Bronchial epithelial cell (primary cell): ENCODE measurements at places on chromosomes 16 and 17.

DNA sequence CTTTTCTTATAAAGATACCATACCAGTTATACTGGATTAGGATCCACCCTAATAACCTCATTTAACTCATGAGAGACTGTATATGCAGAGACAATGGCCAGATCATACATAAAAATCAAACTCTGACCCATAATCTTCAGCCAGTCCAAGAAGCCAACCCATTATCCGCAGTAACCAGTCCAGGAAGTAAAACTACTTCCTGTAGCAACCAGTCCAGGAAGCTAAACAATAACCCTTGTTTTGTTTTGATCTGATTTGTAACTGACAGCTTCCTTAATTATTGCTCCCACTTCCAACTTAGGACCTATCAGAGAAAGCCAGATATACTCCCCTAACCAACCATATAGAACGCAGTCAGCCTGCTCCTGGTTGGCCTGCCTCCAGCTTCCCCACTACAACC, 19.2 kb upstream of the SSTR2 start:
- DNase-seq, result no peak

DNA sequence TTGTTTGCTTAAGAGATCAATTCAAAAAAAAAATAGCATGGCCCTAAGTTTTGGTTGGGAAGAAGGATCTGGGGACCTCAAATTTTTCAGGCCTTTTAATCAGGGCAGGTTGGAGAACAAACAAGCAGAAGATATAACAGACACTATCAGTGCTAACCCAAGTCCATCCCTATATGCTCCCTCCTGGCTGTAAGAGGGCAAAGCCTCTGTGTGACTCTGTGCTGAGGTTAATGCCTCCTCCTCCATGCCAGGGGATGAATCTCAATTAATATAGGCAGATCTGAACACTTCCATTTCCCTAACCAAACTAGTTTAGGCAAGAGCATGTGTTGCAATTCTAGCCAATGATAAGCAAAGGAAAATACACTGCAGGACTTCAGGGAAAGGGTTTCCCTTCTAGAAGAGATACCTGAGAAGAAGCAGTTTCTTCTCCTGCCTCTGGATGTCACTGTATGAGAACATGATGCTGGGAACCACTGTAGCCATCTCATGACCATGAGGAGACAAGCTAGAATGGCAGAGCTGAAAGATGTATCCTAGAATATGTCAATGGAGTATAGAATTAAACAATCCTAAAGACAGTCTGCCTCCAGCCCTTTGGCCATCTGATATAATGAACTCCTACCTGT, 76.0 kb downstream of the CHD9NB start:
- DNase-seq, result peak; percentile 63

GRCh38 chr16:64679976-64680690, 441.7 kb downstream of the CDH11 start:
- peak; percentile 97 for DNase-seq

- DNase-seq, result no peak
Measured at GRCh38 chr17:60305141-60305540, 86.8 kb downstream of the USP32 start.

DNA sequence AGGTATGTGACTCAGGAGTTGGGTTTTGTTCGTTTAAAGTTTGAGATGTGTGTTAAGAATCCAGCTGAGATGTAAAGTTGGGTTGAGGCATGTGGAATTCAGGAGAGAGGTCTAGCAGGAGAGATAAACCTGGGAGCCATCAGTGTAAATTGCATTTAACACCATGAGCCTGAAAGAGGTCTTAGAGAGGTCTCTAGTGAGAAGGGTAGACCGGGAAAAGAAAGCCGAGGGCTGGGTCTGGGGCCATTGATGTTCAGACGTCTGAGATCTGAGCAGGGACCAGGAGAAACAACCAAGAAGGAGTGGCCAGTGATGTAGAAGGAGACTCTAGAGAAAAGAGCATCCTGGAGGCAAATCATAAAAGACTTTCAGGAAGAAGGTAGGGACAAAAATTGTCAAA, 44.1 kb upstream of the PIRT start:
- no peak for DNase-seq

DNA sequence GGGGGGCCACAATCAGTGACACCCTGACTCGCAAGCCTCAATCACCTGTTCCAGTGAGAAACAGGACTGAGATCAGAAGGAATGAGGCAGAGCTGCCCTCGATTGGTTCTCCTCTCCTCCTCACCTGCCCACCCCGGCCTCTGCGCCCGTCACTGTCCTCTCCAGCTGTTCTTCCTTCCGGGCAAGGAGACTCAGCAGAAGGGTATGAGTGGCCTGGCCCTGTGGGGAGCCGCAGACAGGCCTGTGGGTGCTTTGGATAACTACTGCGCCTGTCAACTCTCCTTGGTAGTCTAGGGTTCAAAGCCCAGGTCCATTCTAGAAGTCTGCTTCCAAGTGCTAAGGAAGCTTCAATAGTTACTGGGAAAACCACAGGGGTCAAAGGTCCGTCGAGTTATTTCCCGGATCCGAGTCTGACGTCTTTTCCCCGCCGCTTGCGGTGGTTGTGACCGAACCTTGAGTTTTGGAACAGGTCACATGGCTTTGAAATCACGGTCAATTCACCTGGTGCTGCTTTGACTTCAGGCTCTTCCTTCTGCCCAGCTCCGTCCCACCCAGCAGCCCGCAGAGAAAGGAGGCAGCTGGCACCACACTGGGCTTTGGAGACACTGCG, 8.3 kb downstream of the CARD14 start:
- no peak for DNase-seq

GRCh38 chr17:82858376-82859126, 18.7 kb upstream of the ZNF750 start:
- DNase-seq, result peak; percentile 86

- DNase-seq, result no peak
Measured at GRCh38 chr17:27414694-27415093, 41.6 kb upstream of the KSR1 start.

DNA sequence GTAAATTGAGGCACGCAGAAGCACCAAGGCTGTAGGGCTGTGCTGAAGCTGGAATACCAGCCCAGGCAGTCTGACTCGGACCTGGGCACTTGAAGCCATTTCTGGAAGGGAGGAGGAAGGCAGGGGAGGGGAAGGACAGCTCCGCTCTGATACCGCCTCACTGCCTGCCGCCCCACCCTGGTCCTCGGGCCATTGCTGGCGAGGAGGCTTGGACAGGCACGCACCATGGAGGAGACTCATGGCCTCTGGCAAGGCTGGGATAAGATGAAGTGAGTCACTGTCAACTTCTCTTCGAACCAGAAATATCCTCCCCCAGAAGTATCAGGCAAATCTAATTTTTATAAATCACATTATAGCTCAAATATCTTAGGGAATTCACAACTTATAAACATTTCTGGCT, 81.3 kb downstream of the SDK2 start:
- peak; percentile 20 for DNase-seq

DNA sequence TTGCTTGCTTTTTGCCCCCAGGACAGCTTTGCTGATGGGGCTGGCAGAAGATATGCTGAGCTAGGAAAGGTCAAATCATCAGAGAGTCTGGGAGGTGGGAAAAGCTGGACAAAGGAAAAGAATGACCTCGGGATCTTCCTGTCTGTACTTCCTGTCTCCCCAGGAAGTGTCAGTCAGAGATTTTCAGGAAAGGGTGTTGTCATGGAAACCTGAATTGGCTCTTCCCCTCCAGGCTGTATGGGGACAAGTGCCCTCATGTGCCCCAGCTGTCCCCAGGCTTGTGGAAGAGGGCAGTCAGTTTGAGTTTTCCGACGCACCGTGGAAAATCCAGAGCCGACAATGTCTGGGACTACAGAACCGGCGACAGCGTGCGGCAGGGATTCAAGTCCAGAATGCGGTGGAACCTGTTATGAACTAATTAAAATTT, 122.7 kb upstream of the ZFHX3 start:
- no peak for DNase-seq

DNA sequence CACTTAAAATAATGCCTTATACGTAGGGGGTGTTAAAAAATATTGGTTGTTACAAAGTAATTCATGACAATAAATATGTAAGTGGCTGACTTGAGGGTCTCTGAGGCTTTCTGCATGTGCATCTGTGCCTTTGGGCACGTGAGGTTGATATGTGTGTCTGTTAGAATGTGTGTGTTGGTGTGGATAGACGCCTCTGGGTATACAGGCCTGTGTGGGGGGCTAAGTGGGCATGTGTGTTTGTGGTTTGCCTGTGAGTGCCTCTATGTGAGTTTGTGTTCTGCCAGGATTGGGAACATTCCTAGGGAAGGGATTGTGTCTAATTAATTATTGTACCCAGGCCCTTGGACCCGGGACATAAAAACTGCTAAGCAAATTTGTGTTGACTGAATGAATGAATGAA, 19.0 kb downstream of the GP2 start:
- no peak for DNase-seq

DNA sequence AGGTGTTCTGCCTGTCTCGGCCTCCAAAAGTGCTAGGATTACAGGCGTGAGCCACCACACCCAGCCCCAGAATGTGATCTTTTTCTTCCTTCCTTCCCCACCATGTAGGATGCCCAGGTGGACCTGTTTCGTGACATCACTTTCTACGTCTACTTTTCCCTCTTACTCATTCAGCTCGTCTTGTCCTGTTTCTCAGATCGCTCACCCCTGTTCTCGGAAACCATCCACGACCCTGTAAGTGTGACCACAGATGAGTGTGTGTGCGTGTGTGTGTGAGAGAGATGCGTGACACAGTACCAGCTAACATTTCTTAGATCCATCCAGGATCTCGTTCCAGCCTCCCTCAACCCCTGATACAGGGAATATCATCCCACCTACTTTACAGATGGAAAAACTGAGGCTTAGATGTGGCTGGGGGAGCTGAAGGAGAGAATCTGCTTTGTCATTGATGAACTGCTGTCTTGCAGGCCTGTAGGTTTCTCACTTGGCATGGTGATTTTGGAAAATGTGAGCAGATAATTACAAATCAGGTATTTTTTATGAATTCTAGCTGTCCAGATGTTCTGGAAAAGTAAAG, 67.1 kb downstream of the ABCC1 start:
- DNase-seq, result no peak

- DNase-seq, result no peak
Measured at GRCh38 chr16:55033225-55034156, 102.8 kb downstream of the IRX5 start.

GRCh38 chr17:35731917-35732805, 722 bp downstream of the RASL10B start:
- DNase-seq, result no peak

GRCh38 chr16:71441348-71442050, 355 bp downstream of the TLE7 start:
- no peak for DNase-seq

- no peak for DNase-seq
Measured at GRCh38 chr17:63790057-63790456, 16.1 kb downstream of the DDX42 start.

DNA sequence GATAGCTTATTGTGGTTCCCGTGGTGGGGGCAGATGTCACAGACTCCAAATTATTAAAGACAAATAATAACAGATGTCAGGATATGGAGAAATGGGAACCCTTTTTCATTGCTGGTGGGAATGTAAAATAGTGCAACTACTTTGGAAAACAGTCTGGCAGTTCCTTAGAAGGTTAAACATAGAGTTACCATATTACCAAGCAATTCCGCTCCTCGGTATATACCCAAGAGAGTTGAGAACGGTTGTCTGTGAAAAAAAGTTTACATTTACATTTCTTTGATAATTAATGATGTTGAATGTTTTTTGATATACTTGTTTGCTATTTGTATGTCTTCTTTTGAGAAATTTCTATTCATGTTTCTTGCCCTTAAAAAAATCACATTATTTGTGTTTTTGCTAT, 41.2 kb downstream of the OR1D5 start:
- no peak for DNase-seq

GRCh38 chr17:43970366-43970765, 16.6 kb upstream of the PYY start:
- DNase-seq, result no peak

- DNase-seq, result peak; percentile 56
Measured at GRCh38 chr17:3808701-3809100, 7.7 kb upstream of the ITGAE start.

- DNase-seq, result no peak
Measured at GRCh38 chr17:56536766-56537165, 56.7 kb upstream of the NOG start.

GRCh38 chr16:82156761-82157533, 13.1 kb downstream of the MPHOSPH6 start:
- peak; percentile 16 for DNase-seq
